HT1080 (cell line): ENCODE measurements at places on chromosomes 1 and 21.

DNA sequence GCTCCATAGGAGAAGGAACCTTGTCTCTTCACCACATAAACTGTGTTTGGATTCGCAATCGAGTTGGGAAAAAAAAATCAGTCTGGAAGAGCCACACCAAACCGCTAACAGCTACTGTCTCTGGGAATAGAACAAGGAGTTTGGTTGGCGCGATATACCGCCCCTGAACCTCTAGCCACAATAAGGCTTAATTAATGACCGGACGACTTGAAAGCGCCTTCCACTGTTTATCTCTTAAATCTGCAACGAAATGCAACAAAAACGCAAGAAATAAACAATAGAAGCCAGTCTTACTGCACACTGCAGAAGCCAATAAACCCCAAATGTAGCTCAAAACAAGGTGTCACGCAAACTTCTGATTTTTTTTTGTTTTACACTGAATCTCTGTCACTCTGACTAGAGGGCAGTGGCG, 10.9 kb downstream of the BTBD19 start:
- DNase-seq = no peak

DNA sequence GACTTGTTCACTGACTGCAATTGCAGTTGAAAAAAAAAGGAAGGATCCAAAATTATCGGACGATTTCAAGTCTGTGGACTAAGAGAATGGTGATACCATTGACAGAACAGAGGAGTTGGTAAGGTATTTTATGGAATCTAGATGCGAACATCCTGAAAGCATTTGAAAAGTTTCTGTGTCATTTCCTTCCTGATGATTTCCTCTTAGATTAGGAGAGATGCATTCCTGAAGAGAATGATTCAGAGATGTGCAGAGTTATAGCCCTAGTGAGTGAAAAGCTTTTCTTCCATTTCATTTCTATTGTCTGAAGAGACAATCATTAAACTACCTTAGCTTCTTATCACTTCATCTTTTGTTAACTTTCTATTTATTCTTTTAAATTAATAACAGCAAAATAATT, 200.0 kb downstream of the KCNK2 start:
- DNase-seq = peak; percentile 49

DNA sequence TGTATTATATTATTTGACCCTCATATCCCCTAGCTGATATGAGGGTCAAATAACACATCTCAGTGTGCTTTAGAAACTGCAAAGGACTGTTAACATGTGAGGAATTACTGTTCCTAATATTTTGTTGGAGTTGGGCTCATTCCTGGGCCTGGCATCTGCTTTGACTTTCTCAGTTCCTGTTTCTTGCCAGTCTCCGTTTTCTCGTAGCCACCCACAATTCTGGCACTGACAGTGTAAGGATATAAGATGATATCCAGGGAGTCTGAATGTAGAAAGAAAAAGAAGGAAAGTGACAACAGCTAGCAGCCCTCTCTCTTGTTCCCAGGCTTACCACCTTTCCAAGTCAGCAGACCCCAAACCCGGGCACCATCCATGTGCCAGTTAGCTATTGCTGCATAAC, 54.4 kb upstream of the SCMH1 start:
- no peak for DNase-seq

DNA sequence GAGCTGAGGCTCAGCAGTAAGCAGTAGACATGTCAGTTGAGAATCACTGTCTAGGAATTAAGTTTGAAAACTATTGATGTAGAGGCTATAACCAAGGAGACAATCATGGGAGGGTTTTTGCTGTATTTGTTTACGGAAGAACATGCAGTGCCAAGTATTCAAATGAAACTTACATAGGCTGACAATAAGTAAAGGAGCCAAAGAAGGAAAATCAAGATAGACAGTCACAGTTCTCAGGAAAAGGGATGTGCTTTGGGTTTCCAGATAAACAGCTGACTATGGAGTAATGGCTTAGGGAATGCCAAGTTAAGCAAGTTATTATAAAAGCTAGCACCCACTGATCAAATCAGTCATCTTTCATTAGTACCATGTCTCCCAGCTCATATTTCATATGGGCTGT, 21.5 kb downstream of the GNG12 start:
- DNase-seq = no peak

- DNase-seq = no peak
Observed at GRCh38 chr21:24259241-24259640, 1348.0 kb downstream of the MRPL39 start.
